ENCODE measurements at places on chromosomes 3 and 15.

GRCh38 chr3:182920515-182921084, 59.7 kb downstream of the DCUN1D1 start:
- no peak for DNase-seq

DNA sequence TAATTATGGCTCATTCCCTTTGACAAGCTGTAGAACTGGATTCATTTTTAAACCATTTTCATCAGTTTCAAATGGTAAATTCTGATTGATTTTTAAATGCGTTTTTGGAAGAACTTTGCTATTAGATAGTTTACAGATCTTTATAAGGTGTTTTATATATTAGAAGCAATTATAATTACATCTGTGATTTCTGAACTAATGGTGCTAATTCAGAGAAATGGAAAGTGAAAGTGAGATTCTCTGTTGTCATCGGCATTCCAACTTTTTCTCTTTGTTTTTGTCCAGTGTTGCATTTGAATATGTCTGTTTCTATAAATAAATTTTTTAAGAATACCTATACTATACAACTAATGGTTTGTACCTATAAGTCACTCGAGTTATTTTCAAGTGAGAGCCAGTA, 62.7 kb downstream of the PXYLP1 start:
- no peak for DNase-seq

DNA sequence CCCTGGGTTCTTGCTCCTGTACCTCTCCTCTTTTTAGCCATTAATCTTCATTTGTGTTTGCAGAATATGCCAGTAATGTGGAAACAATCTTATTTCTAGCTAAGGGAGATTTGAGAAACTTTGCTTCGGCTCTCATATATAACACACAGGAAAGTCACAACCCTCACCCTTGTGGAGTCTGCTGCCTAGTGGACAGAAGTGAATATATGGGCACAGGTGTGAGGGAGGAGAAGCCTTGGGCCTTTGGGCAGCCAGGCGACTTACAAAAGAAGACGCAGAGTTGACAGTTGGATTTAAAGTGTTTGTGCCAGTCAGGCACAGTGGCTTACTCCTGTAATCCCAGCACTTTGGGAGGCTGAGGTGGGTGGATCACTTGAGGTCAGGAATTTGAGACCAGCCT, 181.8 kb upstream of the TBL1XR1 start:
- DNase-seq: no peak

- DNase-seq: no peak
Measured at GRCh38 chr15:88940110-88940675, 27.0 kb upstream of the MFGE8 start.

GRCh38 chr3:35746492-35746891, 107.2 kb downstream of the ARPP21 start:
- DNase-seq: no peak

DNA sequence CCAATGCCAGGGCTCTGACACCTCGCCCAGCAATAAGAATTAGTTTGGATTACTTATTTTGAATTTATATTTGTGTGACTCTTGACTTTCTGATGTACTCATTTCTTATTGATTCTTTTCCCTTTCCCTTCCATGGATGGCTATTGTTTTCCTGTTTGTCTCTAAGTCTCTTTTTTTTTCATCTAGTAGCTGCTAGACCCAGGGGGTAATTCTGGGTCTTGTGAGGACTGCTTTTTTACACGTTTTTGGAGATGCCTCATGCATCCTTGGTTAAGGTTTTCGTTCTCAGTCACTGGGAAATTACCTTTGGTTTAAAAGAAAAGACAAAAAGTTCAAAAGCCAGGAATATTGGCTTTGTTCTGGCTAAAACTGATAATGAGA, 70.2 kb upstream of the STRIT1 start:
- DNase-seq: no peak

- DNase-seq: no peak
Measured at GRCh38 chr3:124814620-124815421, 72.3 kb downstream of the ITGB5 start.

DNA sequence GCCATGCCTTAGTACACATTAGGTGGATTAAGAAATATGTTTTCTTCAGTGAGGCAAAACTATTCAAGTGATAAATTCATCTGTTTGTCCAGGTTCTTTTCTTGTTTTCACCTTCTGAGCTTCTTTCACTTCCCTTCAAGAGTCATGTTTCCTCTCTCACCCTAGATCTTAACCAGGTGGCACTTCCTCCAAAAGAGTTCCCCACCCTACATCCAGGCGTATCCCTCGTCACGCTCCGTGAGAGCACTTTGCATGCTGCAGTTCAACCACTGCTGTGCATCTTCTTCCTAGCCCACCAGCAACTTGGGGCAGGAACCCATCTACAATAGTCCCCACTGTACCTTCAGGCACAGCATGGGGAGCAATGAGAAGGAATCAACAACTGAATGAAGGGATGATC, 28.9 kb downstream of the OSBPL10 start:
- no peak for DNase-seq

GRCh38 chr15:23570486-23570885, 5.0 kb downstream of the MKRN3 start:
- DNase-seq: no peak

DNA sequence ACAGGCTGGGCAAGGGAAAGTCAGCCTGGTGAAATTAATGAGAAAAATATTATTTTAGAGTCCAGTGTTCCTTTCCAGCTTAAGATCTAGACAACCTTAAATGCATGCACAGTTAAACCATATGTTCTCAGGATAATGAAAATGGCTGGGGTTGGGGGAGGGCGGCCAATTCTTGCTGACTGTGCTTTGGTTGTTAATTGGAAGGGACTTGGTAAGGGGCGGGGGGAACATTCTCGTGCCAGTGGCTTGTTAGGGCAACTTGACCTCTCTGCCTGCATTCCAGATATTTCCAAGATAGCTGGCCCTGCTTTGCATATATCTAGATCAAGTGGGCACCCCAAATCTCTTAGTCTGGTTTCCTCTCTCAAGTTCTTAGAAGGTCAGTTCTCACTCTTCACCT, 112.5 kb downstream of the TOP2B start:
- no peak for DNase-seq

Data from stimulated activated CD8-positive, alpha-beta memory T cell treated with anti-CD3 and anti-CD28 coated beads, Interleukin-7, amount 100 ng/mL, for 1 hour (primary cell).